ENCODE measurements at places on chromosomes 5 and 9. TPM values are rescaled to one million over a fixed set of nuclear protein-coding genes. Genes with fewer than 3 reads are reported as not detected.

DNA sequence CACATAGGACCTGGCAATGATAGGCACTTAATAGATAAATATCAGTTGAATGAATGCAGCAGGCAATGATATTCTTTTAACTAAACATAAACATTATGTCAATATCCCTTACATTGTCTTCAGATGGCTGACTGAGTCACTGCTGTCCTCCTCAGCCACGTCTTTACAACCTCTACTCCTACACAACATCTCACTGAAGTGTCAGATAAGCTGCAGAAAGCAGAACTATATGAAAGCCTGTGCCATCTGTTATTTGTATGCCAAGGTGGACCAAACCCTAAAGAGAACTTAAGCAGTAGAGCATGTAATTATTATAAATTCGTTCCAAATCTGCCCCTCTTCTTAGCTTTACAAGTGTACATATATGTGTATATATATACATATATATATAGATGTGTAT is 271.2 kb downstream of the RASEF start:
- no peak for DNase-seq

- DNase-seq: no peak
These were observed 18.8 kb downstream of the GLE1 start for GRCh38 chr9:128523199-128523925.

DNA sequence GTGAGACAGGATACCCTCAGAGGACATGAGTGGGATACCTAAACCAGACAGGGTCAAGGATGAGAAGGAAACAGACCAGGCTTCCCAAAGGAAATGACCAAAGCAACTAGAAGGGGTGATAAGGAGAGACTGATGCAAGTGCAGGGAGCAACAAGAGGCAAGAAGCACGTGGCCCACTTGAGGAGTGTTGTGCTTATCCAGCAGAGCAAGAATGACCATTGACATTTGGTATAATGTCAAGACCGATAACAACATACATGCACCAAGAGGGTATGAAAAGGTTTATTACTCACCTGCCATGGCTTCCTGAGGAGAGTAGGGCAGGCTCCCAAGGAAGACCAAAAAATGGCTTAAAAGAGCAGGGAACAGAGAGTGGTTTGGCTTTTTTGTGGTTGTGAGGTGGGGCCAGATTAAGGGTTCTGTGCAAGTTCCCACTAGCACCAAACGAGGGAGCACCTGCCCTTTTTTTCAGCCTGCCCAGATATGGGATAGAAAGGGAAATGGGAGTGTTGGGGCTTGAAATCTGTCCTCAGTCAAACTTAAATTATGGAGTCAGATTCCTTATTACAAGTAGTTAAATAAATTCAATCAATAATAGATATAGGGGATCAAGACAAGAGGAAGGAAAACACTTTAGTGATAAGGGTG is 513.6 kb downstream of the RASEF start:
- no peak for DNase-seq

GRCh38 chr9:84694248-84694647 is 24.7 kb downstream of the NTRK2 start:
- no peak for DNase-seq

DNA sequence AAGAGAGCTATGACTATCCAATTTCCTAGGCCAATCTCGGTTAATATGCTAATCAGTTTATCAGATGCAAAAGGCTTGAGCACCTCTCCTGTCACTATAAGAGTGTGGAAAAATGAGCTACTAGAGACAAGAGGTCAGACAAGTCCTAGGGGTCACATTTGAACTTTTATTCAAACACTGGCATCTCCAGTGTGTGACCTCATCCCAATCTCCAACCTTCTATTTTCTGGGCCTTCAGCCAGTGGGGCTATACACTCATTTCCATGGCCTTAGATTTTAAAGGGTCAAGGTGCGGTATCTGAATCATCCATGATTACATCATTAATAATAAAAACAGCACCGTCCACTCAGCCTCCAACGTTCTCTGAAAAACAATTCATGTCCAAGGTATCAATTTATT is 139.6 kb upstream of the LRRTM2 start:
- DNase-seq: no peak

- no peak for DNase-seq
These were observed 40.0 kb downstream of the MARCHF6 start for GRCh38 chr5:10393491-10393890.

GRCh38 chr9:95007226-95007869 is 280.8 kb downstream of the AOPEP start:
- DNase-seq: no peak

GRCh38 chr5:142303565-142303964 is 21.3 kb downstream of the SPRY4 start:
- no peak for DNase-seq

DNA sequence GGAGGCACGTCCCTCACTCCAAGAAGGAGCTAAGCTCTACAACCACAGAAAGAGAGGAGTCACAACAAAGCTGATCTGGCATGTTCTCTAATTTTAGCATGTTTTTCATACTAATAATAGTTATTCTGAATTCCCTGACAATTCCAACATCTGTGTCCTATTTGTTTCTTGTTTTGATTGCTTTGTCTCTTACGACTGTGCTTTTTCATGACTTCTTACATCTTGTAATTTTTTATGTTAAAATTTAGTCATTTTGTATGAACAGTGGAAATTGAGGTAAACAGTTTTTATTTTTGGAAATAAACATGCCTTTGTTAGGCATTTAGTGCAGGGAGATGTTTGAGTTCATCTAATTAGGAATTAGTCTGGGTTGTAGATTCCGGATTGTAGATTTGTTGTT is 668.1 kb upstream of the EDIL3 start:
- DNase-seq: no peak

GRCh38 chr9:85038061-85038460 is 368.5 kb downstream of the NTRK2 start:
- DNase-seq: no peak

DNA sequence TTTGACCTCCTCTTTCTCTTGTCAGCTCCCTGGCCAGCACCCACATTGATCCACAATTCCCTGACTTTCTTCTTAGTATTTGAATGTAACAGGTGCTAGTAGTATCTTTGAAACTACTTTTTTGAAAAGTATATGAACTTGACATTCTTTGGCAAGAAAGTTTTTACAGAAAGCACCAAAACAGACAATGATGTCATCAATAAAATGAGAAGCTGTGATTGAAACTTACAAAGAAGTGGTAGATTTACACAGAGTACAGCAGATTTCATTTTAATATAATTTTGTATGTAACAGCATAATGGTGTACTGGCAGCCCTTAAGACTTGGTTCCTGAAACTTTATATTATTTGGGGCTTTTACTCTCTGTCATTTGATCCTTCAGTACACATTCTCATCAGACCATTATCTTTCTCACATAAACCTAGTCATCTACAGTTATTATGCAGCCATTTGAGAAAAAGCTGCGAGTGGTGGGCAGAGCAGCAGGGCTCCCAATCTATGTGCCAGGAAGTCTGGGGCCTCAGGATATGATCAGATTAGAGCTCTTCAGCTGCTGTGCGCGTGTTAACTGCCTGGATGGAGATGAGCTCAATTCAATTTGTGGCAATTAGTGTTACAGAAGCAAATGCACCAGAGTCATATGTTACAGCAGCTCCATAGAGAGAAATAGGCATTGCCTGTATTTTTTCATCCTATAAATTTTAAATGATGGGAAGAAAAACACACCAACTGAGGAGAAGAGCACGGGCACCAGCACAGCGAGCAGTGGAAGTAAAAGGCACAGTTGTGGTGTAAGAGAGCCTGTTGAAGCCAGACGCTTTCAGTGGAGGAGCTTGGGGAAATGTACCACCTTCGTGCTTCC is 126.1 kb downstream of the STARD4 start:
- no peak for DNase-seq

- no peak for DNase-seq
These were observed 7.3 kb downstream of the CORO2A start for GRCh38 chr9:98185021-98185567.

DNA sequence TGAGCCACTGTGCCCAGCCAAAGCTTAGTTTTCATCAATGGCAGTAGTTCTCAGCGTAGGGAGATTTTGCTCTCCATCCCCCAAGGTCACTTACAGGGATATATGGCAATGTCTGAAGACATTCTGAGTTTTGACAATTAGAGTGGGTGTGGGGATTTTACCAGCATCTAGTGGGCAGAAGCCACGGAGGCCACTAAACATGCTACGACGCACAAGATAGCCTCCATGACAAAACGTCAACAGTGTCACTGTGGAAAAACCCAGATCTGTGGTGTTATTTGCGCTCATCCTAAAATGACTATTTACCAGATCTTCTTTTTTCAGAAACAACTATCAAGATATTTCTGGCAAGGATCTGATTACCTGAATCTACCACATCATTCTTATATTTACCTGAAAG is 68.2 kb downstream of the CDC14B start:
- DNase-seq: no peak

GRCh38 chr5:131302506-131302905 is 38.7 kb downstream of the CDC42SE2 start:
- DNase-seq: no peak

DNA sequence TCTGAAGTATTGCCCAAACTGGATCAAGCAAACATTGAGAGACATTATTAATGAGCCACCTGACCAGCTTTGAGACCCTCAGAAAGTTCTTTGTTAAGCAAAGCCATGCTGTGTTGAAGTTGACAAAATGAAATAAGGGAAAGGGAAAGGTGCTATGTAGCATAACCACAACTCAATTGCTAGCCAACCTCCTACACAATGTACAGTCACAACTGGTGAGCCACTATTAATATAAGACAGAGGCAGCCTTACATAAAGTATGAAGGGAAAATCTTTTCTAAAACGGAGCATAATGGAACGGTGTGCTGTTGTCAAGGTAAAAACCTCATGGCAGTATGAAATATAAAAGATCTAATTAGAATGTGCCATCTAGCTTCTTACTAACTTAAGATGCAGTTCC is 375.8 kb upstream of the ST8SIA4 start:
- no peak for DNase-seq

GRCh38 chr9:125600194-125600593 is 106.8 kb downstream of the MAPKAP1 start:
- DNase-seq: no peak

GRCh38 chr5:103962023-103962422 is 399.4 kb upstream of the NUDT12 start:
- no peak for DNase-seq

DNA sequence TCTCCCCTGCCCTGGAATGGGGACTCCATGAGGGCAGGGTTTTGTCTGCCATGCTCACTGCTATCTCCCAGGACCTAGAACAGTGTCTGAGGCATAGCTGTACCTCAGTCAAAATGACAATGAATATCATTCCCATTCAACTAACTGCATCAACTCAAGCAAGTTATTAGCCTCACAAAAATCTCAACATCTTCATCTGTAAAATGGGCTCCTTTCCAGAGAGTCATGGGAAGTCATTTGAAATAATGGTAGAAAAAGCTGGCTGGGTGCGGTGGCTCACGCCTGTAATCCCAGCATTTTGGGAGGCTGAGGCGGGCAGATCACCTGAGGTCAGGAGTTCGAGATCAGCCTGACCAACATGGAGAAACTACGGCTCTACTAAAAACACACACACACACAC is 9.4 kb downstream of the SH2D3C start:
- DNase-seq: no peak

DNA sequence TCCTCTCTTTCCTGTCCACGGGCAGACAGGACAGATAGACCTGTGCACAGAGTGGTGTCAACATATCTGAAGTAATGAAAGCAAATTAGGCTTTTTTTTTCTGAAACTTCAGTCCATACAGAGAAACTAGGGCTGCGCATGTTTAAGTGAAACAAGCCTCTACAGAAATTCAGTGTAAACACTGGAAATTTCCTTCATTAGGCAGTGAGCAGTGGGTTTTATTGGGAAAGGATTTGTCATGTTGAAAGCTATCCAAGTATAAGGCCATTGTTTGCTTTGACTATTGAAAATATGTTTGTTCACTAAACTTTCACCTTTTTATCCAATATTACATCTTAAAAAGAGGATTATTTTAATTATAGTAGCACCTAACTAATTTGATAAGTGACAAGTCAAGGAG is 161.2 kb downstream of the AOPEP start:
- no peak for DNase-seq

DNA sequence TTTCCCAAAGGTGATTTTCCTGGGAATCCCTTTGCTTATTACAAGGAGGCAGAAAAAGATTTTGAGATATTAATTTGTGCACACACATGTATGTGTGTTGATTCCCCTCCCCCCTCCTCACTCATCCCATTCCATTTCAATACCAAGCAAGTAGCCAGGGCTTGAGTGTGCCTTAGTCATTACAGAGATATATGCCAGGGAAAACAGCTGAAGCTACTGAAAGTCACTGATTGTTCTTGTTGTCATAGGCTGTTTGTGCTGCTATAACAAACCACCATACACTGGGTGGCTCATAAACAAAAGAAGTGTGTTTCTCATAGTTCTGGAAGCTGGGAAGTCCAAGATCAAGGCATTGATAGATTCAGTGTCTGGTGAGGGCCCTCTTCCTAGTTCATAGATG is 158.6 kb downstream of the BAAT start:
- no peak for DNase-seq

- no peak for DNase-seq
These were observed 15.0 kb upstream of the GPX3 start for GRCh38 chr5:151005187-151005949.

GRCh38 chr9:79946712-79947111 is 374.9 kb downstream of the TLE4 start:
- DNase-seq: no peak

- DNase-seq: no peak
These were observed 181.0 kb downstream of the BNC2 start for GRCh38 chr9:16689351-16689938.

TYRP1 gene
- total RNA-seq: not detected

TLR4 gene
- not detected for total RNA-seq

EIF4E1B gene
- total RNA-seq: not detected

CDC20B gene
- not detected for total RNA-seq

INSL6 gene
- not detected for total RNA-seq

PTGES gene
- not detected for total RNA-seq

OBP2B gene
- not detected for total RNA-seq

F12 gene
- 1.7 TPM for total RNA-seq

All from activated T-cell treated with anti-CD3 and anti-CD28 coated beads, Interleukin-2, amount 50 U/mL, for 4 hours (primary cell).